ENCODE measurements at places on chromosomes 2 and 18.

GRCh38 chr18:49225160-49225559 is 235.3 kb downstream of the DYM start:
- DNase-seq = no peak

DNA sequence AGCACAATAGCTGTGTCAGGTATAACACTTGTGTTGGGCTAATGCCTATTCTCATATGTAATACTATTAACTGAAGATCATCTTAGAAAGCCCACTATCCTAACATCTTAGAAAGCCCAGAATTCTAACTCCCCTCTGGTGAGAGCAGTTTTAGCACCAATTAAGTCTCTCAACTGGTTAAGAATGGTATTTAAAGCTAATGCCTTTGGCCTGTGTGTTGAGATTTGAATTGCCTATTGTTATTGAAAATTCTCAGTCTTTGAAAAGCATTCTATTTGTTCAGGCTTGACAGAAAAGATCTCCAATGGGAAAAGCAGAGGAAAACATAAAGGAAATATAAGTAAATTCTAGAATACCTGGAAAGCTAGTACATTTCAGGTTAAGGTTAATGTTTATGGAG is 352.5 kb downstream of the ARHGAP15 start:
- DNase-seq = no peak

- no peak for DNase-seq
Observed at GRCh38 chr2:237282568-237283128, 131.3 kb downstream of the COL6A3 start.

DNA sequence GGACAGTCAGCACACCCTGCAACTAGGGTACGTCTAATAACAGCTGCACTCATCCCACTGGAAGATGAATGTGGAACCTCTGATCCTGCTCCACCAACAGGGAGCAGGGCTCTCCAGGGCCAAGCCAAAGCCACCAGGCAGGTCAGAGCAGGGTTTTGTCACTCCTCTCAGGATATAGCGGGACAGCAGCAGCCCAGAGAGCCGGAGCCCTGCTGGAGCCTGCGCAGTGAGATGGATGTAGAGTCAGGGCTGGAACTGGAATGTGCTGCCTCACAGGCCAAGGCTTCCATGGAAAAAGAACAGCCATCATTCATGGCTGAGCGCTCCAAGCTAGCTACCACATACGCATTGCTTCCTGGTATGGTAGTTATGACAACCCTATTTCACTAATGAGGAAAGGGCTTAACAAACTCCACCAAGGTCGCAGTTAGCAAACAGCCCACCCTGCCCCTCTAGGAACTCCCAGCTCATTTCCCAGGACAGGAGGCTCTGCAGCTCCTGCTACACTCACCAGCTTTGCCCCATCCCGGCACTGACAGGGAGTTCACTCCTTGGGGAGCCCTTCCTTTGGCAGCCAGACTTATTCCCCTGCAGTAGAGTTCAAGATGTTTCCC is 85.2 kb downstream of the HS1BP3 start:
- no peak for DNase-seq

GRCh38 chr2:14385043-14385442 is 247.5 kb upstream of the LRATD1 start:
- no peak for DNase-seq

GRCh38 chr18:10057894-10058791 is 144.3 kb downstream of the VAPA start:
- no peak for DNase-seq

GRCh38 chr2:68765739-68766375 is 31.2 kb downstream of the ARHGAP25 start:
- no peak for DNase-seq

GRCh38 chr2:218218268-218219185 is 1.5 kb downstream of the ARPC2 start:
- DNase-seq = no peak

DNA sequence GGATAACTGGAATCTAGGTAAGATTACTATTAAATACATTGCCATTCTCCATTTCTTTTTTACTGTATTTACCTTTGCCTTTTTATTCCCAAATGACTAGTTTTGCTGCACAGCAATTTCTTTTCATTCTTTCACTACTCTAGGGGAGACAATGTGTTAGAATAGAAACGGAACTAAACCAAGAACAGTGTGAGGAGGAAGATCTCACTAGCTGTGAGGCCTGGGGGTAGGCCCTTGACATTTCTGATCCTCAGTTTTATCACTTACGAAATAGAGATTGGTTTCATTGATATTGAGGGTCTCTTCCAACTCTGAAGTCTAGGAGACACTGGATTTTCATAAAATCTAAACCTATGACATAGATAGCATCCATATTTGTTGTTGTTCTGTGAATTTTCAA is 191.1 kb downstream of the IKZF2 start:
- DNase-seq = no peak

- DNase-seq = no peak
Observed at GRCh38 chr2:147628971-147629421, 215.8 kb upstream of the ACVR2A start.

GRCh38 chr18:49444581-49444980 is 15.9 kb downstream of the DYM start:
- DNase-seq = no peak

DNA sequence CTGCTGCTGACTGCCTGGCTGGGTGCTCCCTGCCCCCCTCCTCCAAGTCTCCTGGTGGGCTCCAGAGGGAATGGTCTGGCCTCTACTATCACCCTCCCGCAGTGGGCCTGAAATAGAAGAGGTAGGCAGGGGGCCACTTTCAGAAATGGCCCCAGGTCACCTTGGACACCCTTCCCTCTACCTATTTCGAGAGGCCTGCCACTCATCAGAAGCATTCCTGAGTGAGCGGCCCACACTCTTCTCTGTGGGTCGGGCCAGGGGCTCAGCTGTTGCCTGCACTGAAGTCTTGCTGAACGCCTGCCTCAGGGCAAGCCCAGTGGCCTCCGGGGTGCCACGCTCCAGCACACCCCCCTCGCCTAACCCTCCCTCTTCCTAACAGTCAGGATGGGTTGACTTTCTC is 124.9 kb downstream of the TNS1 start:
- DNase-seq = no peak

DNA sequence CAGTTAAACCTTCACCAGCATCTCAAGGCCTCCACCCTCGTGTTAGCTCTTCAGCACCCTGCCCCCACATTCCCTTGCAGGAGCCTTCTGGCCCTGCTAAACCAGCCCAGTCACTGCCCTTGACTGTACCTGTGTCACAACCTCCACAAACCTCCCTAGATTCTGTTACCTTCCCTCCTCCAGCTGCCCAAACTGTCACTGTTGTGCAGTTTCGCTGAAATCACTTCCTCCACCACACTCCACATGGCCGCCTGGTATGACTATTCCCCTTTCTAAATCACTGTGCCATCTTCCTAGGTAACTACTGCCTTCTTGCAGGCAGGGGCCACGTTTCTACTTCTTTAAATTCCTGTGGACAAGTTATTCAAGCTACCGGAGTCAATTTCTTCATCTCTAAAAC is 160.2 kb downstream of the GALNT14 start:
- DNase-seq = no peak

DNA sequence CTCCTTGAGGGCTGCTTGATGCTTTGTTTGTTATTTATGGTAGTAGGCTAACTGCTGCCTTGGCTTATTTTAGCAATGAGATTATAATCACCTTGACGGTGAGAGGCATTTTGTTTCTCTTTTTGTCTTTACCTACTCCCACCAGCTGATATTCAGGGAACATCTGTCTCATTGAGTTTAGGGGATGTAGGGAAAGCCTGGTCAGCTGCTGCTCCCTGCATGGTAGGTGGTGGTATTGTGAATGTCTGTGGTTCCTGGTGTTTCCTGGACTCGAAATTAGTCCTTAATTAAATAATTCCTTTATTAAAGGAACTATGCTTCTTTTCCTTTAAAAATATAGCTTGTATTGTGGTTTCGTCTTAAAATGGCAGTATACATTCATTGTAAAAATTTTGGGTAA is 77.8 kb downstream of the ADAM23 start:
- DNase-seq = no peak
